ENCODE measurements at places on chromosomes 5 and 9.
A peak's percentile ranks its signal among the peaks of the same experiment; 100 is the strongest.

DNA sequence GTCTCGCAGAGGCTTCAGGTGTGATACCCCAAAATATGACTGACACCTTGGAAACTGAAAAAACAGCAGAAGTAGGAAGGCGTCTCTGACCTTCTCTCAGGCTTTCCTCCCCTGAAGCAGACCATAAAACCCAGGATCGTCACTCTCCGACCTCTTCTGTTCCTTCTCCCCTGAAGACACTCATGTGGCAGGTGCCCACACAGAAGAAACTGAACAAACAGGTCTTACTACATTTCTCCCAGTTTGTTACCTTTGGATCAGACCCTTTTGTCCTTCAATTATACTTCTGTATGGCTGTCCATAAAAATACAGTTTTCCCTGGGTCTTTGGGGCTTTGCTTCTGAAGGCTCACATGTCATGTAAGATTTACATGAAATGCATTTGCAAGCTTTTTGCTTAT is 10.3 kb upstream of the PRUNE2 start:
- no peak for DNase-seq

DNA sequence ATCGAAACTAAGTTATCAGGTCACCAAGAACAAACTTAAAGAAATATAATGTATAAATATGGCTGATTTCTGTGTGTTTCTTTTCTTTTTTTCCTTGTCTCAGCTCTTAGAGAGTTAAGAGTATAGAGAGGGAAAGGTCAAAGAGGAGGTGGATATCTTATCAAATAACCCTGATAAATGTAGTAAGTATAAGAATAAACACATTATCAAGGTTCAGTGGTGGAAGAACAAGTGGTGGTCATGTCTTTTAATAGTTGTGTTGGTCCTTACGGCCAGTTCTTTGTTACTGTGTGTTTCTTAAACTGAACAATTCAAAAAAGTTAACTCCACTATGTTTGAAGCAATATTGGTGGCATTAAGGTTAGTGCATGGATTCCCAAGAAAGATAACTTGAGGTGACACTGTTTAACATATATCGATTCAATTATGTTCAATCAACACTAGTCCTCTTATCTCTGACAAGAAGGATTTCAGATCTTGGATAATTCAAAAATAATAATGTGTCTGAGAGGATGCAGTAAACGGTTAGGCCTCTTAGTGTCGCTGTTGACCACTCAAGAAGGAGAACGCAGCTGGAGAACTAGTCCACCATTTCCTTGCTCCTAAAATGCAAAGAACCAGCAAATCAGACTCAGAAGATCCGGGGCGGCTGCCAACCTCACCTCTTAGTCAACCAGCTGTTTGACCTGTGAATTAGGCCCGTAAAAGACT is at the start of gene PCDHGA3:
PCDHGA3 (plus strand) TSS at position 588 of the 711 bp plus-strand sequence. CDS start 205 bp downstream, outside the sequence.
- DNase-seq, result no peak

DNA sequence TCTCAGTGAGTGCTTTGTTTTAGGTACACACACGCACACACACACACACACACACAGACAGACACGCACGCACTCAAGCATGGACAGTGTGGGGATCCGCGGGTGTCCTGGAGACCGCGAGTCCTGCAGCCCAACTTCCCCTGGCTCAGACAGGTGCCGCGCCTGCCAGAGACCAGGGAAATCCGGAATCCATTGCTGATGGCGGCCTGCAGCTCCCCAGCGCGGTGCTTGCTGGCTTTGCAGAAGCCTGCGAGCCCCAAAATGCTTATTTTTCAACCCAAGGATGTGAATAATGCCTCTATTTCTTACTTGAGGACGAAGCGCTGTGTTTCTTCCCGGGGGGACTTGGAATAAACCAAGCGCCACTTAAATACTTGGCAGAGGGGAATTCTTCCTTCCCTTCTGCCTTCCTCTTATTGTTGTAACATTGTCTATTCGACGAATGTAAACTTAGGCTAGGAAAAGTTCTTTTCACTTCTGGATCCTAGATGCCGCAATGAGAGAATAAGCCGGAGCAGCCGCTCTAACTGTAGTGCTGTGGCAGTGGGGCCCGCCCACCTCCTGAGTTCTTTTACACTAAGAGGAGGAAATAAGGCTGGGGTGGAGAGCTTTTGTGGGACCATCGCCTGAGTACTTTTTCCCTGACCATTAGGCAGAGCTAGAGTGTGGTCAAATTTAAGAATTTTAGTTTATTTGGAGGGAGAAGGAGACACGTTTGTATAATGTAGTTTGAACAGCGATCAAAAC is 802 bp downstream of the ITGA2 start:
- peak; percentile 15 for DNase-seq

GRCh38 chr5:126801992-126802294 is 25.0 kb downstream of the LMNB1 start:
- no peak for DNase-seq

DNA sequence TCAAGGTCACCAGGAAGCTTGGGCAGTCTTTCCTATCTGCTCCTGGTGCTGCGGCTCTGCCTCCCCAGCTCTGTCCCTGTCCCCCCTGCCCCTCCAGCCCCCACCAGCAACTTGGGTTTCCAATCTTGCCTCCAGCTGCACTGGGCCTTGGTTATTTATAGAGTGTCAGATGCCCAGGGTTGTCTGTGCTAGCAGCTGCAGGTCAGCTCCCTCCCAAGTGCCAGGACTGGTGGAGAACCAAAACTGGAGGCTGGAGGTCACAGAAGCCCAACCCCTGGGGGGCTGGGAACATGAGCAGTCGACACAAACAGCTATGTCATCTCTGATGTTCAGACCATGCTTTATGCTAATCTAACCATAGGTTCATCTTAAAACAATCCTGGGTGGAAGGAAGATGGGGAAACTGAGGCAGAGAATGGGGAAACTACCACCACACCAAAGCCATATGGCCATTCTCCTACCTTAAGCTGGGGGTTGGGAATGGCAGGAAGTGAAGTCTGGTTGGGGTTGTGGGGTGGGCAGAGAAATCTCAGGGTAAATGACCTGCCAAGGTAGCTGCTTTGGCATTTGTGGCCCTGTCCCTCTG is 1.7 kb downstream of the TPM2 start:
- DNase-seq, result no peak

DNA sequence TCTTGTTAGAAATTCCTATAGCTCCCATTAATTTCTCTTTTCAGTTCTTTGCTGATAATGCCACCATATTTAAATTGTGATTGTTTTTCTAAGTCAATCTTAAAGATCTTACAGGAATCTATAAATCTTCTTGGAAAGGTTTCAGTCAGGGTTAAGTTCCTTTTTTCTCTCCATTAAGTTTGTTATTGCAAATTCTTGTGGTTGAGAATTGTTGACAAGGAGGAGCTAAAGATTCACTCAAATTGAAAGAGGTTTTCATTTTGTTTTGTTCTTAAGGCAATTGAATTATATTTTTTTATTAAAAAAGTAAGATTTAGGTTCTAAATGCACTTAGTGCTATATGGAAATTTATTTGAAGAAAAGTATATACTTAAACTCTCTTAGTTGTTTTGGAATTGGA is 213.4 kb downstream of the PRR16 start:
- no peak for DNase-seq

DNA sequence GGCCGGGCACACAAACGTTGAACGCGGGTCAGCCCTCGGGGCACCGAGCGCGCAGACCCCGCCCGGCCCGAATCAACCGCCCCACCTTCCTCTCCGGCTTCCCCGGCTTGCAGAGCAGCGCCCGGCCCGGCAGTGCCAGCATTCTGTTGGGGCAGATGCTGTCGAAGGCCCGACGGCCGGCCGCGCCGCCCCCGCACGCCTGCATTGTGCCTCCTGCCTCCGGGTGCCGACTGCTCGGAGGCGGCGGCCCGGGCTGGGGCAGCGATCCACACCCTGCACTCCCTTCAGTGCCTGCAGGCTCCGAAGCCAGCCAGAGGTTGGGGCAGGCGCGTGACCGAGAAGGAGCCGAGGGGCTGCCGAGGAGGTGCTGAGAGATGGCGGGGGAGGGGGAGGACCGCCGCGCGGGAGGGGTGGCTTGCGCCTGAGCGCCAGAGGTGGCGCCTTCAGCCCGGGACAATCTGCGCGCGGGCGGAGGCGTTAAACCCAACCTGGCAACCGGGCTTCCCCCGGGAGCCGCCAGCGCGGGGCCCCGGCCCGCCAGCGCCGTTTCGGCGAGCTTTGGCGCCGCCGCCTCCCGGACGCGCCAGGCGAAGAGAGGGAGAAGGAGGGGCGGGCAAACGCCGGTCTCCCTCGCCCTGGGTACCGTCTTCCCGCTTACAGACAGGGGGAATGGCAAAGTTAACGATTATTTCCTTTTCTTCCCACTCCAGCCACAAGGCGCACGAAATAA is at the start of gene MCIDAS:
MCIDAS (minus strand) TSS at position 382 of the 730 bp plus-strand sequence; CDS start at position 205, 177 bp downstream.
- peak; percentile 24 for DNase-seq

DNA sequence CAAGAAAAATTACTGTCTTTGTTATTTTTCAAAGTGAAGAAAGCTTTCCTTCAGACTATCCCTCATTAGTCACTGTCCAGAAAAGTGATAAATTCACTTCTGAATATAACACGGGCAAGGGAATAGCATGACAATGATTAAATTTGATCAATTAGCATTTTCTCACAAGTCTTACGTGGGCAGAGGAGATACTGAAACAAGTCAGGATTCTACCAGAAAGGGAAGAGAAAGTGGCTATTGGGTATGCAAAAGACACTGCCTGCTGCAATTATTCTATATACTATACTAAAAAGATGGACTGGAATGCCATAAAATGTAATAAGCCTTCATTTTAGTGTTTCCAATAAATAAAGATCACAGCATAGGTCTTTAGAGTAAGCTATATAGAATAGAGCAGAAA is 7.4 kb downstream of the COX7C start:
- DNase-seq, result no peak

DNA sequence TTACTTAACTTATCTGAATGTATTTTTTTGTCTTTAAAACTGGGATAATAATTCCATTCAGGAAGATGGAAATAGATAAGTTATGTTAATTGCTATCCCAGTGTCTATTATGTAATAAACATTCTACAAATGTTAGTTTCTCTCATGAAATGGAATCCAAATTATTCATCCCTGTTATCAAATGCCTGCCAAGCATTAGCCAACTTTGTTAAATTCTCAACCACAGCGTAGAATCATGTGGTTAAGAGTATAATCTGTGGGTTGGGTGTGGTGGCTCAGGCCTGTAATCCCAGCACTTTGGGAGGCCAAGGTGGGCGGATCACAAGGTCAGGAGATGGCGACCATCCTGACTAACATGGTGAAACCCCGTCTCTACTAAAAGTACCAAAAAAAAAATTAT is 912.9 kb upstream of the SEMA6A start:
- DNase-seq, result no peak

- no peak for DNase-seq
These were observed 165.3 kb downstream of the BNC2 start for GRCh38 chr9:16705111-16705604.

DNA sequence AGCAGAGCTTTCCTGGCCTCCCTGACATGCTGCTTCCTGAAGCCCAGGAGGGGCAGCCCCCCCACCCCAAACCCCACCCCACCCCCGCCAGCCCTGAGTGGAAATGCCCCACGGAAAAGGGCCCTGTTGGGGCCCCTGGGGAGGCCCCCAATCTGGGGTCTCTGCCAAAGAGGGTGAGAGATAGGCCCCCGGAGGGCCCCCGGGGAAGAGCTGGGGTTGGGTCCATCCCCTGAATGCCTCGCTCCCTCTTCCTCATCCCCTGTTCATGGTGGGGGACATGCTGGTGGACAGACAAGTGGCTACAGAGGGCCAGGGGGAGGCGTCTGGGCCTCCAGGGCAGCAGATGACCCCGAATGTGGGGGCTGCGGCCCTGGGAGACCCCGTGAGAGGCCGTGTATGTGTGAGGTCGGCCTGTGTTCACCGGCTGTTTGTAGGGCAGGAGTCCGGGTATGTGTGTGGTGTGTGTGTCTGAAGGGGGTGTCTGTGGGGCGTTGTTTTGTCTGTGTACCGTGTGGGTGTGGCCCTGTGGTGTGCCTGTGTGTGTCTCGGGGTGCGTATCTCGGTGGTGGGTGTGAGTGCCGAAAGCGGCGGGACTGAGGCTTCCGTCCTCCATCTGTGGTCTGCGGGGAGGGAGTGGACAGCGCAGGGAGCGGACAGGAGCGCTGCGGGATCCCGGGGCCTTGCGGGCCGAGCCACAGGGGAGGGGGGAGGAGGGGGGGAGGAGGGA is 11.3 kb downstream of the C9orf50 start:
- peak; percentile 31 for DNase-seq

DNA sequence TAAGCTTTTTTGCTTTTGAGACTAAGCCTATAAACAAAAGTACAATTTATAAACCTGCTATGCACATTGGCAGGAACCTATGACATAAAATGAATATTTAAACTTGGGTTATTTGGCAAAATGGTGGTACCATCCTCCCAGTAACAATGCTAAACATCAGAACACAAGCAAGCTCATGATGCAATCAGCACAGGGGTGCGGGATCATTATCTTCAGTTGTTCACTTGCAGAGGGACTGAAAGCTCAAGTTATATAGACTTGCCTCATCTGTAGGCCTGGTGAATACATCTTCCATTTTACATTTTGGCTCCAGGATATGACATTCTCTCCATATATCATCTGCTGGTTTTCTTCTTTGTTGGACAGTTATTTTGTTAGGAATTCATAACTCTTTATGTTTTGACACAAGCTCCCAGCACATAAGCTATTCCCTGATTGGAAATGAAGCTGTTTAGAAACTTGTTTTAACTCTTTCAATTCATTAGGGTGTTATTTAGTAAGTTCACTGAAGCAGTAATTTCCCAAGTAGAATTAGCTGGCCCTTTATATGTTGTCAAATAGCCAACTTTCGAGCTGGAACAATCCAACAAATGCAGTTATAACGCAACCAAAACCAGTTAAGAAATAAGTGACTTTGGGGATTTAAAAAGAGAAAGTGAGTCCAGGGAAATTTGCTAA is 124.7 kb upstream of the LIFR start:
- no peak for DNase-seq

- DNase-seq, result no peak
These were observed 89.0 kb downstream of the ARSB start for GRCh38 chr5:78896132-78896531.

- DNase-seq, result no peak
These were observed 33.5 kb downstream of the MOCS2 start for GRCh38 chr5:53076014-53076583.

GRCh38 chr9:24464319-24464951 is 81.3 kb downstream of the IZUMO3 start:
- no peak for DNase-seq

DNA sequence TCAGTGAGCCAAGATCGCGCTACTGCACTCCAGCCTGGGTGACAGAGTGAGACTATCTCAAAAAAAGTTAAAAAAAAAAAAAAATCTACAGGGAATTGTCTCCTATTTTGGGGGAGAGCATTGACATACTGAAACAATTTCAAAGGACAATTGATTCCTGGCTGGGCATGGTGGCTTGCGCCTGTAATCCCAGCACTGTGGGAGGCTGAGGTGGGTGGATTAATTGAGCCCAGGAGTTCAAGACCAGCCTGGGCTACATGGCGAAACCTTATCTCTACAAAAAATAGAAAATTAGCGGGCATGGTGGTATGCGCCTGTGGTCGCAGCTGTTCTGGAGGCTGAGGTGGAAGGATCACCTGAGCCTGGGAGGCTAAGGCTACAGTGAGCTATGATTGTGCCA is 30.6 kb downstream of the GPR107 start:
- no peak for DNase-seq

- no peak for DNase-seq
These were observed 147.7 kb downstream of the SIL1 start for GRCh38 chr5:139050432-139050831.

Data from activated CD4-positive, alpha-beta T cell treated with anti-CD3 and anti-CD28 coated beads for 1 hour (primary cell).